Activated CD4-positive, CD25-positive, alpha-beta regulatory T cell treated with anti-CD3 and anti-CD28 coated beads, Interleukin-2, amount 50 U/mL, for 16 hours (primary cell): ENCODE measurements at places on chromosomes 13 and 19.

- no peak for DNase-seq
Measured at GRCh38 chr13:72523593-72523992, 203.8 kb downstream of the MZT1 start.

DNA sequence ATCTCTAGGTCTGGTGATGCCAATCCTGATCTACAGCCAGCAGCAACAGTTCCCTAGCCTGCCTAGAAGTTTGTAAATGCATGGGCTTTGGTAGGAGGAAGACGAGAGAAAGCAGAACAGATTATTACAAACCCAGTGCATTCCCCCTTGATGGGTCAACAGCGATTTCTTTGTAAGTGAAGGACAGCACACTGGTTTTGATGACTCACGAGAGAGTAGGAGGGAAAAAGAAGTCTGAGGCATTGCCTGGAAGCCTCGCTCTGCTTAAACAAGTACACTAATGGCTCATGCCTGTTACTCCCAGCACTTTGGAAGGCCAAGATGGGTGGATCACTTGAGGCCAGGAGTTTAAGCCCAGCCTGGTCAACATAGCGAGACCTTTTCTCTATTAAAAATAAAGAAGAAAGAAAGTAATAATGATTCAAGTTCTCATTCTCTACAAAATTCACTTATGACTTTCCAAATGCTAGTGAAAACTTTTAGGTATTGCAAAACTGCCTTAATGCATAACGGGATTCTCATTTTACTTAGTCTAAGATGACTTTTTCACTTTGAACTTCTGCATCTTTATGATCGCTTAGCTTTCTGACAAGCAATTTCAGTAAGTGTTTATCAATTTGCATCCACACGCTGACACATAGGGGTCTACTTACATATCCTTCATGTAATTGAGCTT, 47.7 kb upstream of the USPL1 start:
- DNase-seq, result no peak

DNA sequence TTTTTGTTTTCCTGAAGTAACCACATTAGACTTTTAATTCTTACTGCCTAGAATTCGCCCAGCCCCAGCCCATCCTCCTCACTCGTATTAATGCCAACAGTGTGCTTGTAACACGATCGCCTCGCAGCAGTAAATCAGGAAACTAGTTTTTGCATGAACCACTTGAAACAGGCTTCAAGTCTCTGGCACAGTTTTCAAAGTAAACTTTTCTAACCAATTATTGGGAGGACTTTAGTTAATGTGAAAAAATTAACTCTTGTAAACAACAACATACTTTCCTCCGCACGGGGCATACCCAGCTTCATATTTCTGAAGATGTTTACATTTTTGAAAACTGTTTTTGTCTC, 39.2 kb downstream of the TNFRSF19 start:
- DNase-seq, result no peak

GRCh38 chr19:56683116-56683515, 11.6 kb upstream of the ZNF835 start:
- no peak for DNase-seq

DNA sequence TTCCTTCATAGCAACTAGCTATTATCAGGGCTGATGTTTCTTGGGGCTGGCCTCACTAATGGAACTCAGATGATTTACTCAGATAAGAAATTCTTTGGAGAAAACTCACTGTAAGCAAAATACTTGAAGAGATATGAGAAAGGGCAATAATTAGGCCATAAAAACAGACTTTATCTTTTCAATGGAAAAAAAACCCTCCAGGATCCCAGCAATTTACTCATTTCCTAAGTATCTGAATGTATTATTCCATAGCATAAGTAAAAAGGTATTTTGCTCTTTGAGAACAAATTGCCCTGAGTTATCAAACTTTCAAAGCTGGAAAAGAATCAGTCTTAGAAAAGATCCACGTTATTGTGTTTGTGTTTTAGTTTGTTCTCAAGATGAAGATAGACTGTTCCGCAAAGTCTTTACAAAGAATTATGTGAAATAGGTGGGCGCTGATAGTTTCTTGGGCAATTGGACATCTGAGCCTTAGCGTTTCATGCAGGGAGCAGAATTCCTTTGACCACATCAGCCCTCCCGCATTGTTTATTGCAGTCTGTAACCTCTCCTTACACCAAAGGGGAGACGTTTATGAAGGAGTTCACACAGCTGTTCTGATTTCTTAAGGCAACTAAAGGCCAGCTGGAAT, 29.1 kb upstream of the CSNK1A1L start:
- DNase-seq, result no peak

DNA sequence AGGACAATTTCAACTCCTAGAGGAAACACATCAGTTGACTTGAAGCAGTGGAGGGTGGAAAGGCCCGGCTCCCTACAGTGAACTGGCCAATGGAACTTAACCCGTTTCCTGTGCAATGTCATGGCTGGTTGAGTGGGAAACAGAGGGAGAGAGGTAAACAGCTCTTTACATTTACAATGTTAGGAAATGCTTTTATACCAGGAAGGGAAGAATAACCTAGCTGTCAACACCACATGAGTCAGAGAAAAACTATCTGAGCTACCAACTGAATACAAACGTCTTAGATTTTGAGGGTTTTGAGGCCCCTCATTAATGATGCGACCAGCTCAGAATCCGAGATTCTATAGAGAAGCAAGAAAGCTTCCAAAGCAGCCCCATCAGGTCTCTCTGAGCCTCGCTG, 36.7 kb downstream of the CARD8 start:
- DNase-seq, result no peak

DNA sequence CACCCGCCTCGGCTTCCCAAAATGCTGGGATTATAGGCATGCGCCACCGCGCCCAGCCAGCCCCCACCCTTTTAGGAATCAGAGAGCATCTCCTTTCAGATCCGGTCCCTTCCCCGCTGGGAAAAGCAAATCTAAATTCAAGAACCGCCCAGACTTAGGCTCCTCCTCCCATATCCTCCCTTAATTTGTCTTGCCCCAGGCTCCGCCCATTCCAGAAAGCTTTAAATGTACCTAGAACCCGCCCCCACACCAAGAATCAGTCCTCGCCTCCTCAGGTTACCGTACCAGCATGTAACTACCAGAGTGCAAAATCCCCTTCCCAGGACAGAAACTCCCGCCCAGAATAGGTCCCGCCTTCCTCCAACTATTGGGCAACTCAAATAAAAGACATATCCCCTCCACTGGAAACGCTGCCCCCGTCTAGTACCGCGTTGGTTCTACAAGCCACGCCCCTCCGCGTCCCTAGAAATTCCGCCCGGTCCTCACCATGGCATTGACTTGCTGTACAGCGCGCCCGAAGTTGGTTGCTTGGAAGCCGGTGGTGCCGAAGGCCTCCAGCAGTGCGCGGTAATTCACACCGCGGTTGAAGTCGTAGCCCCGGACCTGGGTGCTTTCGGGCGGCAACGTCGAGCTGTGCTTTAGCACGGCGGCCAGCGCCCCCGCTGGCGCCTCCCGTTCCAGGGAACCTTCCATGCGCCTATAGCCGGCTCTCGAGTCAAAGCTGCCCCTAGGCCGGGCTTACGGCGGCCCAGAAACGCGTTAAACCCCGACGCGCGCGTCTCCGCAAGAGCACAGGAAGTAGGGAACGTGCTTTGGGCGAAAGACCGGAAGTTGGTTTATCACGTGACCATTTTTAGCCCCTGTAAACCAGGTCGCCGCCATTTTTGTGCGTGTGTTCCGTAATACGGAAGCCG, at the start of gene DHPS:
TSS of gene DHPS (minus strand) at position 807 of the 914 bp plus-strand sequence. CDS start at position 693, 114 bp downstream.
- DNase-seq, result peak; percentile 86

DNA sequence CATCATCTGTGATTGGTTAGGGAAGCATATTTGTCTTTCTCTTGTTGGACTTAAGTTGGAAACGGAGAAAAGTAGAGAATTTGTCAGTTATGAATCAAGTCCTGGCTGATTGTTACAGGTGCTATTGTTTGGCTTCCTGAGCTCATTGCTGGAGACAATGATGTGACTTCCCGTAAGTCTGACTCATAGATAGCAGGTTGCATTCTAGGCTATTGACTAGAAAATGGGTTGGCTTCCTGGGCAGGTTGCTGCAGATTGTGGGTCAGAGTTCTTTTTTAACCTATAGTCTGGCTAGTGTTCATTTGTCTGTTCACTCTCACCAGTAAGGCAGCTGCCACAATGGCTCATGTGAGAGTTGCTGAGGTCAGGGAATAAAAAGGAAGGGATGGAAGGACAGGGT, 101.5 kb downstream of the CCNA1 start:
- DNase-seq, result no peak

- no peak for DNase-seq
Measured at GRCh38 chr13:98344392-98344791, 167.3 kb upstream of the RNF113B start.

GRCh38 chr13:98200211-98200878, 23.3 kb upstream of the RNF113B start:
- no peak for DNase-seq

DNA sequence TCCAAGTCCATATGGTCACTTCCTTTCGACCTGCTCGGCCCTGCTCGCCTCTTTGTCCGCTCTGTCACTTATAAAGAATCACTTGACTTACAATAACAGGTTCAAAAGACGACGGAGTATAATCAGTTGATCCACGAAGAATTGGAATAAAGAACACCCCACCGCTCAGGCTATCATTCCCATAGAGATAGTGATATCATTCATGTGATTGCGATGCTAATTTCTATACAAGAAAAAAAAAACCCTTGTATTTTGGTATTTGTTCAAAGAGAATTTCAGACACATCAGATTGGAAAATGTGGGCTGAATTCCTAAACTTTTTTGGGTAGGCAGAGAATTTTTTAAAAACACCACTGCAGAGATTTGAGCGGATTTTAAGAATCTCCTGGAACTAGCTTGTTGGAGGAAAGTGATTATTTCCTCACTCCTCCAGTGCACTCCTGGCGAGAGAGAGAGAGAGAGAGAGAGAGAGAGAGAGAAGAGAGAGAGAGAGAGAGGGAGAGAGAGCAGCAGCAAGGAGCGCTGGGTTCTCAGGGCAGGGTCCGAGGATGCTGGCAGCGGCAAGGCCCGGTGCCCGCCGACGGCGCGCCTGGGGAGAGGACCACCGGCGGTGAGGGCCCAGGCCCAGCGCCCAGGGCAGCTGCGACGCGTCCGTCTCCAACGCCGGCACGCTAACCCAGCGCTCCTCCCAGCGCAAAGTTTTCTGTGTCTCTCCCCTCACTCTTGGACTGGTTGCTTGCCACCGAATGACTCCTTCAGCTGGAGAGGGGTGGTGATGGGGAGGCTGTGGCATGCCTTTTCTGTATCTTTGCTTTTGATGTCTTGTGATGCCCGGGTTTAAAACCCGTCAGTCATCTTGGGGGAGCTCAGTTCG, 149.0 kb upstream of the ZNF536 start:
- DNase-seq, result no peak

GRCh38 chr13:113192902-113193301, 15.6 kb downstream of the PCID2 start:
- DNase-seq, result no peak

- DNase-seq, result no peak
Measured at GRCh38 chr19:16661480-16662034, 618 bp downstream of the TMEM38A start.

- DNase-seq, result no peak
Measured at GRCh38 chr13:33116321-33117010, 100.2 kb downstream of the KL start.

- DNase-seq, result no peak
Measured at GRCh38 chr13:42312817-42313431, 41.0 kb downstream of the AKAP11 start.

- no peak for DNase-seq
Measured at GRCh38 chr19:289651-290371, 1.4 kb downstream of the PLPP2 start.

DNA sequence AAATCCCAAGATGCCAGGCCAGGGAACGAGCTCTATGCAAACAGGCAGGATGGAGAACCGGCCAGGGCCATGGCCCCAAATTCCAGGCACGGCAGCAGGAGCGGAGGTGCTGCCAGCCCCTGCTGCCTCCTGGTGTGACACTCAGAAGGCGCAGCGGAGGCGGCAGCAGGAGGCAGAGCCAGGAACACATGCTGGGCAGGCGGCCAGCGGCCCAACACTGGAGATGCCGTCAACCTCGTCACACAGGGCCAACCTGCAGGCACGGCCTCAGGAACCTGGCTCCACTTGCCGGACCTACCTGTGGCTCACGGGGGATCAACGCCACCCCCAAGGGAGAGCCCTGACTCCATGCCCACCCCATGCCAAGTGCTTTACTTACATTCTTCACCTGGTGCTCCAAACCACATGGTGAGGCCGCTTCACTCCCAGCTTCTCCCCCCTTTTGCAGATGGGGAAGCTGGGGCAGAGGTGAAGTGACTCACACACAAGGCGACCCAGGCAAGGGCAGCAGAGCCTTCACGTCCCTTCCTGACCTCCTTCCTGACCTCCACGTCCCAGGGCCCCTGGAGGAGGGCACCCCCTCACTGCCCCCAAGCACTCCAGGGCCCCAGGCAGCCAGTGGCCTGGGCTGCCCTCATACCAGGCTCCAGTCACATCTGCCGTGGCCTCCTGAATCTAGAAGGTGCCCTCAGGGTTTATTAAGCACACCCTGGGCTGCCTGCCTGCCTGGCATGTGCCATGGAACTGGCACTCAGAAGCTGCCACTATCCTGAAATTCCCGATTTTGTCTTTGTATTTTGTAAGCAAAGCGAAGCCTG, 43.5 kb downstream of the GGACT start:
- DNase-seq, result no peak

- DNase-seq, result no peak
Measured at GRCh38 chr19:46495786-46496099, at the start of gene PNMA8B. PNMA8B (minus strand) TSS chr19:46495867; CDS start chr19:46495465, 402 bp downstream.

DNA sequence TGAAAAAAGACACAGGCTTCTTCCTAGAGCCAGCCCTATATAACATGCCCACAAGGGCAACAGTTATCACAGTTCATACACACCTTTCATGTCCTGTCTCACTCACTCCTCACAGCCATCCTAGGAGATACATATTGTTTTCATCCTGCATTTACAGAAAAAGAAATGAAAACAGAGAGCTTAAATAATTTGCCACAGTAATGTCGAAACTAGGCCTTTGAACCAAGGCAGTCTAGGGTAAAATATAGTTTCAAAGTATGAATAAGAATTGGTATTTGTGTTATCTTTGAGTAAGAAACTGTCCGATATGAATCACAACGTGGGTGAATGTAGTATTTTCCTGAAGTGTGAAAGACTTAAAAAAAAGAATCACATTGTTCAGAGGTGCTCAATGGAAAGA, 26.8 kb downstream of the CLDN10 start:
- DNase-seq, result no peak

DNA sequence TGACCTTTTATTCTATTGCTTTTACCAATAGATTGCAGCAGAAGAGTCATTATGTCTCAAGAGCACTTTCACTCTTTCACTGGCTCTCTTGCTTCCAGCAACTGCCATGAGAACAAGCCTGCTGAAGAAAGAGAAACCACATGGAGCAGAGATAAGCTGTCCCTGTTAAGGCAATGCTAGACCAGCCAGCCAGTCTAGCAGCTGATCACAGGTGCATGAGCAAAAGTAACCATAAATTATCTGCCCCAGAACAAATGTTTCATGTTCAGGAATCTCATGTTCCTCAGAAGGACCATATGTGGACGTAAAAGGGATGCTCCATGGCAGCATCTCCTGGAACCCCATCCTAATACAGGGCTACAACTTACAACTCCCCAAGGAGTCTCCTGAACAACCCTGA, 20.4 kb upstream of the DCLK1 start:
- DNase-seq, result no peak
